ENCODE measurements at places on chromosomes 7 and 10.

DNA sequence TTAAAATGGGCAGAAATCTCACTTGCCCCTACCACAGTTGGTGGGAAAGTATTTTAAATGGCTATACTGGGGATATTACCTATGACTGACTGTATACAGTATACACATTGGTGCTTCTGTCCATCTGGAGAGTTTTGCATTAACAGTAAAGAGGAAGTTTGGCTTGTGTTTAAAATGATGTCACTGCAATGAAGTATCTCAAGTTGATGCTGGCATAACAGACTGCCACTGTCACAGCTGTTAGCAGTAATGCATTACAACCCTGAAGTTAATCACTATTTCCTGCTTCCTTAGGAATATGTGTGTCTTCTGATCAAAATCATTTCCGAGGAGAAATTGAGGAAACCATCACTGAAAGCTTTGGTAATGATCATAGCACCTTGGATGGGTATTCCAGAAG lies 1.9 kb downstream of the DKK1 start:
- DNase-seq = no peak

DNA sequence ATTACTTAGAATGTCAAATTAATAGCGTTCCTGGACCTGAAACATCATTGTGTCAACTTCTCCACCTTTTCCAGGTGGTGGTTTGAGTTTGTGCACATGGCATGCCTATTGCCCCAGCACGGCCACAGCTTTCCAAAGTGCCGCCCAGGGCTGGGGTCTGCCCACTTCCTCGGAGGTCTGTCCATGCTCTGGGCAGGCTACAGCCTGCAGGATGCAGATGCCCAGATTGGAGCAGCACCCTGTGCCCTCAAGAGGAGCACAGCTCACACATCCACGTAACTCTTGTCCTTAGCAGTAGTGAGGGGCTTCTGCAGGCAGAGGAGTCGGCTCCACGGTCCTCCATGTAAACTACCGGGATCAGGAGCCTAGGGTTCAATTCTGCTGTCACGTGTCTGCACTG lies 238.6 kb downstream of the EBF3 start:
- DNase-seq = no peak

- DNase-seq = no peak
These were observed 592.7 kb downstream of the TNS3 start for GRCh38 chr7:46989247-46989646.

GRCh38 chr10:12961416-12962205 lies 39.9 kb downstream of the CCDC3 start:
- no peak for DNase-seq

GRCh38 chr7:135262623-135263320 lies 29.1 kb downstream of the STRA8 start:
- no peak for DNase-seq

- no peak for DNase-seq
These were observed 157.7 kb upstream of the PRR15 start for GRCh38 chr7:29405891-29406290.

DNA sequence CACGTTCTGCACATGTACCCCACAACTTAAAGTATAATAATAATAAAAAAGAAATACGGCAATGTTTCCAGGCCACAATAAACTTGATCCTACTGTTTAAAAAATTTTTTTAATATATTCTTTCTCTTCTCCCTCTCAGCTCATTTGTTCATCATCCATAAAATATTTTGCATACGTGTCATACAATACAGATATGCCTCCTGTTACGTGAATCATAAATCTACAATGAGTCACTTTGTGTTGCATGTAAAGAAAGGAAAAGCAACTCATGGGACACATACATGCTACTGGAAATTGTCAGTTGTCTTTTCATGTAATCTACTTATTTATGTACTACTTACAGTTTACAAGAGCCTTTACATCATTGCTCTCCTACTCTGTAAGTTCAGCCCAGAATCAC lies 1.1 kb upstream of the TECTB start:
- no peak for DNase-seq

DNA sequence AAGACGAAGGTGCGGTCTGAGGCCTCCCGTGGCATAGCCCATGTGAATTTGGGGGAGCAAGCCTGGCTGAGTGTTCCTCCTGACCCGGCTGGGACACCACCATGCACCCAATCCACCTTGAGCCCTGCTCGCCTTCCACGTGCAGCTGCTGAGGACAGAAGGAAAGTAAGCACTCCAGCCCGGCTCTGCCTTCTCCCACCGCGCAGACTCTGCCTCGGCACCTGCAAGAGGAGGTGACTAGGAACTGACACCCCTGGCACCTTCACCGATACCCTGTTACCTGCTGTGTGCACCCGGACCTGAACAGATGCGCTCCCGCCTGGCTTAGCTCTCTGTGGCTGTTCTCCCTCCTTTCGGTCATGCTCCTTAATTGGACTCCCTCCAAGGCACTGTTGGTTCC lies 57.0 kb upstream of the OPN4 start:
- DNase-seq = no peak

DNA sequence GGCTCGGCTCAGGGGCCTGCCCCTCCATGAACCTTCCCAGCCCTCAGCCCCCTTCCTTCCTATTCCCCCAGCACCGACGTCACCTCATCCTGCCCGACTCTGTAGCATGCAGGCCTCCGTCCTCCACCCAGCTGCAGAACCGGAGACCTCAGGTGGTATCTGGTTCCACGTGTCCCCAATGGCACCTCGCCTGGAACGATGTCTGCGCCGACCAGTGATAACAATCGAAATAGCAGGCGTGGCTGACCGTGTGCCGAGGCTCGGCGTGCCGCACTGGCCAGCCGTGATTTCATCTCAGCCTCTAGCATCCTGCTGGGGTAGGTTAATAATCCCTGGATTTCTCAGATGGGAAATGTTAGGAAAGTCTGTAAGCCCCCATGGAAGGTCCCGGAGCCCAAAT lies 171.7 kb downstream of the CUX1 start:
- no peak for DNase-seq

DNA sequence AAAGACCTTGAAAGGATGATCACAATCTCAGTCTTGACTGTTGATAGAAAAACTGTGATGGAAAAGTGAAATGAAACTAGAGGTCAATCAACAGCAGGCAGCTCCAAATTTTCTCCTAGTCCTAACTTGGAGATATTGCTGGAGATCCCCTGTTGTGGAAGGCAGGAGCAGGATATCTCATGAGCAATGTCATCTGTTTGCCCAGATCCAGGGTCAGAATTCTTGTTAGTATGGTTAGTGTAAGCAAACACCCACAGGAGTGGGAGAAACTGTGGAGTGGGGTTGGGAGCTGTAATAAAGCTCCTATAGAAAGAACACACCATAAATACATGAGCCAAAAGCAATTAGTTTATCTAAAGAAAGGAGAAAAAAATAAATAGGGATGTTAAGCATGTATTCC lies 169.0 kb downstream of the AKR1D1 start:
- DNase-seq = no peak

- DNase-seq = no peak
These were observed 77.4 kb downstream of the SAMD9 start for GRCh38 chr7:93040355-93040754.

- no peak for DNase-seq
These were observed 4.8 kb downstream of the ELOVL3 start for GRCh38 chr10:102230861-102231356.

DNA sequence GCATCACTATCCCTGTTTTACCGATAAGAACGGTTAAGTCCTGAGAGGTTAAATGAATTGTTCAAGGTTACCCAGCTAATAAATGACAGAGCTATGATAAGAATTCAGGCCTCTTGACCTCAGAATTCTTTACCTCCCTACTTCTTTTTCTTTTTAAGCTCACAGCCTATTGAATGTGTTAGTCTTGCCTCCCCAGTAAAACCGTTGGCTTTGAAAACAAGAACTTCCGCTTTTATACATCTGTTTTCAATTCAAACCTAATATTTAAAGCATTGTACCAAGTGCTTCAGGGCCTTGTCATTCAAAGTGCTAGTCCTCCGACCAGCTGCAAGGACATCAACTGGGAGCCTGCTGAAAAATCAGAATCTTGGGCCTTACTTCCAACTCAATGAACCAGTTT lies 15.6 kb downstream of the SEC31B start:
- DNase-seq = no peak

DNA sequence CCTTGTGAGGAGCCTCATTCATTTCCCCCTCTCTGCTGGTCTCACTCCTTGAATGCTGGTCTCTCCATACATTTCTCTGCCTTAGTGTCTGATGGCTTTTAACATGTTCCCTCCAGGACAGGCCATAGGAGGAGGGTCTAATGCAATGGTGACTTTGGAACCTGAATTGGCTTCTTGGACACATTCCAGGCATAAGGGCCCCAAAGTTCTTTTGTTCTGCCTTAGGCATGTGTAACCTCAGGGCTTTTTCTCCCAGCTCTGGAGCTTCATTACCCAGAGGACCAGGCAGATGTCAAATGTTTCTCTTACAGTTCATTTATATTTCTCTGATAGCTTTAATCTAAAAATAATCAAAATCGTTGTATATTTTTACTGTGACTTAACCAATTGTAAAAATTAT lies 162.6 kb downstream of the SDK1 start:
- no peak for DNase-seq

All from activated CD4-positive, alpha-beta T cell treated with anti-CD3 and anti-CD28 coated beads for 24 hours (primary cell).